ENCODE measurements at places on chromosomes 5 and 9.
A peak's percentile ranks its signal among the peaks of the same experiment; 100 is the strongest.

GRCh38 chr5:34957857-34958690, 28.7 kb downstream of the DNAJC21 start:
- peak; percentile 56 for DNase-seq

GRCh38 chr5:179916523-179916922, 8.8 kb upstream of the TBC1D9B start:
- DNase-seq = no peak

DNA sequence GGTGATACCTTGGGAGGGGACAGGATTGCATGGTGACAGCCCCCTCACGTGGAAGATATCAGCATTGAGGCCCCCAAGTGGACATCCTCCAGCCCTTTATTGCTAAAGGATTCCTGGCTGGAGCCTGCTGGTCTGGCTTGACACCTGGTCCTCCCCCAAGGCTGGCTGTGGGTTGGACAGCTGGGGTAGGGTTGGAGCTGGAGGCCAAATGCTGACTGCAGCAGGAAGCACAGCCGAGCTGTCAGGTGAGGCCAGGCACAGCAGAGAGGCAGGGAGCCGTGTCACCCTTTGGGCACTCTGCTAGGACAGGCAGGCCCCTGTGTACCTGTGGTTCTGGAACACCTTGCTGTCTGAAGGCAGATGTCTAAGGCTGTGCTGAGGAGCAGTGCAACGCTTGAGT, 2.2 kb downstream of the CACFD1 start:
- DNase-seq = no peak

DNA sequence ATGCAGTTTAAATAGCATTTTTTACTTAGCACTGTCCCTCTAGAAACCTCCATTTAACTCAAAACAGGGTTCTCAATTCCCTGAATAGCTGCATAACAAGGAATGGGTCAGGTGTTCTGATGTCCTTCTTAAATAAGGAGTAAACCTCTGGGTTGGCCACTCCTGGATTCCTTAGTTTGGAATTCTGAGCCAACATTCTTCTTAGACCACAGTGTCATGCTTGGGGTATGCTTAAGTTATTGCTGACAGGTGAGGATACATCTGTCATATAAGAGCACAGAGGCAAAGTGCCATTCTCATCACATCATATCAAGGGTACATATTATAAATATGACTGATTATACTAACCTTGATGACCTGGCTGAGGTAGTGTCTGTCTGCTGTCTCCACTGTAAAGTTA, 179.9 kb upstream of the SEMA6A start:
- no peak for DNase-seq

DNA sequence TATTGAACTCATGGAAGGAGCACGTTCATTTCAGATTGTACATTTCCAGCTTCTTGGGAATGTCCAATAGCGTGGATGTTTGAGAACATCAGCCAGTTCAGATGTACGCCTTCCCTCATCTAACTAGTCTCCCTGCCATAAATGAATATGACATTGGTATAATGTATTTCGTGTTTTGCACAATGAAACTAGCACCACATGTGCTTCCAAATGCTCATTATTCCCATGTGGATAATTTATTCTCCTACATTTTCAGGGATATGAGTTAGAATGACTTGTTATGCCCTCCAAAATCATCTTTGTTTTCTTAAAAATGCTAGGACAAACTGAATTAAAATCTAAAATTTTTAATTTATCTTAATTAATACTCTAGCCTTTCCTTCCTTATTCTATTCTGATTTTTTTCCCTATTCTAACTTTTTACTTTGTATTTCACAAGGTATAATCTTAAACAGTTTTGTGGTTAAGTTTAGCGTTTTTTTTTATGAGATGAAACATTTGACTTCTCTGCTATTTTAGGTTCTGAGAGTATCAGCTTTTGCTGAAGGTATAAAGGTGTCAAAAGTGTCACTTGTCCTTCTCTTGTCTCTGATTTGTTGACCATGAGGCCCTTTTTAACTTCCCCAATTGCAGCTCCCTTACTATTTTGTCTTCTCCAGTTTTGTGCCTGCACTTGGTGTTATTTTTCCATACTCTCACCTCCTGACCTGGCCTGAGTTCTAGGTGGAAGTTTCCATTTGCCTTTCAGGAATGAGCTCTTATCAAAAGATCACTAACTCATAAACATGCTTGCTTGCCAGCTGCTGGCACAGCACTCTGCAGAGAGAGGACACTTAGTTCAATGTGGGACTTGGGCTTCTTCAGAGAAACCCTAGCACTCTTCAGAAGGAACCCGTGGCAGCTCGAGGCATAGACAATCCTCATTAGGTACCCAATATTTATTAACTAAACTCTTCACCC, 106.8 kb downstream of the FRMD3 start:
- peak; percentile 31 for DNase-seq

DNA sequence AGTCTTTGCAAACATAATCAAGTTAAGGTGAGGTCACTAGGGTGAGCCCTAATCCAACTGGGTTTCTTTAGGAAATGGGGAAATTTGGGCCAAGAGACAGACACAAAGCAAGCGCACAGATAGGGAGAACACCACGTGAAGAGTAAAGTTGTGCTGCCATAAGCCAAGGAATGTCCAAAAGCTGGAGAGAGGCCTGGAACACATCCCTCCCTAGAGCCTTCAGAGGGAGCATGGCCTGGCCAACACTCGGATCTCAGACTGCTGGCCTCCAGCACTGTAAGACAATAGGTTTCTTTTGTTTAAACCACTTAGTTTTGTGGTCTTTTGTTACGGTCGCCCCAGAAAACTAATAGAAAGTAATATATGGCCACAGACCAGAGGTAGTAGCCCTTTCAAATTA, 8.1 kb upstream of the ROR2 start:
- DNase-seq = no peak

DNA sequence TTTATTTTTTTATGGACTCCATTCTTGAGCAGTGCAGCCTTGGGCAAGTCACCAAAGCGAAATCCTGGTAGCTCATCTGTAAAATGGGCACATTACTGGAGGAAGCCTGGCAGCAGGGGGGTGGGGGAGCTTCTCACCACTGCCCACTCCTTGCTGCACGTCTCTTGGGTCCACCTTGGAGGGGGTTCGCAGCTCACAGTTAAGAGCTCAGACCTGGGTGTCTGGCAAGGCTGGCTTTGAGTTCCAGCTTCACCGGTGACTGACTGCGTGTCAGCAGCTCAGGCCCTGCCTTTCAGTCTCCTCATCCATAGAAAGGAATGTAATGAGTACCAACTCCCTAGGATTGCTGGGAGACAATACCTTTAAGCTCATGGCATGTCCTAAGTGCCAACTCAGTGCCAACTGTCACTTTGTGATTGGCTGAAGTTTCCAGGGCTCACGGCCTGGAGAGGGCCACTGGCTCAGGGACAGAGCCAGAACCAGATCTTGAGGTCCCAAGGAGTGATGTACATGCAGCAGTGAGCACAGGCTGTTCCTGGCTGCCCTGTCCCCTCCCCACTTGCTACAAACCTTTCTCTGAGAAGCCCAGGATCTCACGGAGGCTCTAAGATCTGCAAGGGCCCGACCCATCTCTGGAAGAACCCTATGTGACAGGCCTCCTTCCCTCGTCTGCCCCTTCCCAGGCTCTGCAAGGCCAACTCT, 72.9 kb downstream of the C9orf50 start:
- no peak for DNase-seq

DNA sequence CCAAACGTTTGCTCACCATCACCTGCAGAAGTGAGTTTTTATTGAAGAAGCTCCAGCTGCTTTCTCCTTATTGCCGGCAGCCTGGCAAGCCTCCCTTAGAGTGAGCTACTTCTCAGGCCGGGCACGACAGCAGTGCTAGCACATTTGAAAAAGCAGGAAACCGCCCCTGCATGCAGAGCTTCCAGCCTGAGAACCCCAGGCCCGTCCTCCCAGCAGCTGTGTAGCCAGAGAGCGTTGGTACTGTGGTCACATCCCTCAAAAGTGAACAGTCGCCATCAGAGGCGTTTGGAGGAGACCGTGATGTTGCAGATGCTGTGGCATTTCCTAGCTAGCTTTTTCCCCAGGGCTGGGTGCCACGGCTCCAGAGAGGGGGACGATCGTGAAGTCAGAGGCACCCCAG, 23.5 kb downstream of the SLC25A25 start:
- DNase-seq = no peak

DNA sequence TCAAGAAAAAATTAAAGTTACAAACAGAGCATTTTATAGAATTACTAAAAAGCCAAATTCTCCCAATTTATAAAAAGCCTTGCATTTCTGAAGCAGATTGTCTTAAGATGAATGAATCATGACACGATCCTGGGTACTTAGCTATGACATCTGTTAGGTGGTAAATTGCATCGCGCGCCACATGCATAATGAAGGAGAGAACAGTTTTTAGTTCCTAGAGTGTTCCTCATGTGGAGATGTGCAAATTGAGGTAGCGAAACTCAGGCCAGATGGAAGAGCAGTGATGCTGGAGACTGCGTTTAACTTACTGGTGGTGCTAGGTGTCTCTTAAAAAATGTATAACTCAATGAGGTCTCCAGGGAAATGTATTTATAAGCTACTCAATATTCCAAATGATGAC, 516.1 kb downstream of the EFNA5 start:
- DNase-seq = no peak

GRCh38 chr5:165143741-165144140, 1638.3 kb downstream of the MAT2B start:
- DNase-seq = no peak

DNA sequence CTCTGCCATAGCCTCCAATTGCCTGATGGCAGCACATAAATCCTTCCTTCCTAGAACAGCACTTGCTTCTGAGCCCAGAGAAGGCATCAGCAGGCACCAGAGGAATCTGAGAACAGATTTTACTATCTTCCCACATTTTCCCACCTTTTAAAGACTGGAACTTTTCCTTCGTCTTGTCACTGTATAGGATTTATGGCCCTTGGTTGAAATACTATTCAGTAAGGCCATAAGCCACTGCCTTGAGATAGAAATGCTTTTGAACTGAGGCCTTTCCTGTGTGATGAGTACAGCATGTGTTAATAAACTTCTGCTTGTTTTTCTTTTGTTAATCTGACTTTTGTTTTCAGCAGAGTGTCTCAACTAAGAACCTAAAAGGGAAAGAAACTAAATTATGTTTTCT, 84.3 kb downstream of the MRPS27 start:
- DNase-seq = no peak

DNA sequence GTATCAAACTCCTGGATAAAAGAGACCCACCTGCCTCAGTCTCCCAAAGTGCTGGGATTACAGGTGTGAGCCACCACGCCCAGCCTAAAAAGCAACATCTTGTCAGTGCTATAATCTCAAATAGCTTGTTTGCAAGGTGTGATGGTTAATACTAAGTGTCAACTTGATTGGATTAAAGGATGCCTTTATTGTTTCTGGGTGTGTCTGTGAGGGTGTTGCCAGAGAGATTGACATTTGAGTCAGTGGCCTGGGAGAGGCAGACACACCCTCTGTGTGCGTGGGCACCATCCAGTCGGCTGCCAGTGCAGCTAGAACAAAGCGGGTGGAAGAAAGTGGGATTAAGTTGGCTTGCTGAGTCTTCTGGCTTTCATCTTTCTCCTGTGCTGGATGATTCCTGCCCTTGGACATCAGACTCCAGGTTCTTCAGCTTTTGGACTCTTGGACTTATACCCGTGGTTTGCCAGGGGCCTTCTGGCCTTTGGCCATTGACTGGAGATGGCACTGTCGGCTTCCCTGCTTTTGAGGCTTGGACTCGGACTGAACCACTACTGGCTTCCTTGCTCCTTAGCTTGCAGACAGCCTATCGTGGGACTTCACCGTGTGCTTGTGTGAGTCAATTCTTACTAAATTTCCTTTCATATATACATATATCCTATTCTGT, 28.1 kb downstream of the TARS1 start:
- no peak for DNase-seq

- peak; percentile 30 for DNase-seq
These were observed 93.5 kb downstream of the SYK start for GRCh38 chr9:90894986-90895687.

DNA sequence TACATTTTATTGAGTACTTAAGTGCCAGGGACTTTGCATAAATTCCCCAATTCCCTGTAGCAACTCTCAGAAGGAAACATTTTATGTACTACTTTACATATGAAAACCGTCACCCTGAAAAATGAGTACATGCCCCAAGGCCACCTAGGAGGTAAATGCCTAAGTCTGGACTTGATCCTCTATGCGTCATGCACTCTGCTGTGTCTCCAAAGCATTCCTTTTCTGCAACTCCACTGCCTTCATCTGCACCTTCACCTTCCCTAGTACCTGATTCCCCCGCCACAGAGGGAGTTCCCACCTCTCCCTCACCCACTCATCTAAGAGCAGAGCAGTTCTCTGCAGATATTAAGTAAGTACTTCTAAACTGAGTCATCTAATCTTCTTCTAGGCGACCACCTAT, 75.2 kb upstream of the HRH2 start:
- no peak for DNase-seq

- no peak for DNase-seq
These were observed 62.9 kb upstream of the PTGER4 start for GRCh38 chr5:40616781-40617180.

DNA sequence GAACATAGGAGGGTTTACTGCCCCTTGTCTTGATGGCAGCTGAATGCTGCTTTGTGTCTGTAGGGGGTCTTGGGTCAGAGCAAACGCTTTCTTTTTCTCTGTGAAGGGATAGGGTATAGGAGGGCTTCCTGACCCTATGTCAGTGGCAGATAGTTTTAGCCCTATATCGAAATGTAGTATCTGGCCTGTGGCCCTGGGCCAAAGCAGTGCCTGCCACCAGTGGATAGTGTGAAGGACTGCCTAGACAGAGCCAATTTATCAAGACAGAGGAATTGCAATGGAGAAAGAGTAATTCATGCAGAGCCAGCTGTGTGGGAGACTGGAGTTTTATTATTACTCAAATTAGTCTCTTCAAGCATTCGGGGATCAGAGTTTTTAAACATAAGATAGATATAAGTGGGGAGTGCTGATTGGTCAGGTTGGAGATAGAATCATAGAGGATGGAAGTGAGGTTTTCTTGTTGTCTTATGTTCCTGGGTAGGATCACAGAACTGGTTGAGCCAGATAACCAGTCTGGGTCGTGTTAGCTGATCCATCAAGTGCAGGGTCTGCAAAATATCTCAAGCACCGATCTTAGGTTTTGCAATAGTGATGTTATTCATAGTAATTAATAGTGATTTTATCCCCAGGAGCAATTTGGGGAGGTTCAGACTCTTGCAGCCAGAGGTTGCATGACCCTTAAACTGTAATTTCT, 178.5 kb downstream of the GDNF start:
- DNase-seq = no peak

DNA sequence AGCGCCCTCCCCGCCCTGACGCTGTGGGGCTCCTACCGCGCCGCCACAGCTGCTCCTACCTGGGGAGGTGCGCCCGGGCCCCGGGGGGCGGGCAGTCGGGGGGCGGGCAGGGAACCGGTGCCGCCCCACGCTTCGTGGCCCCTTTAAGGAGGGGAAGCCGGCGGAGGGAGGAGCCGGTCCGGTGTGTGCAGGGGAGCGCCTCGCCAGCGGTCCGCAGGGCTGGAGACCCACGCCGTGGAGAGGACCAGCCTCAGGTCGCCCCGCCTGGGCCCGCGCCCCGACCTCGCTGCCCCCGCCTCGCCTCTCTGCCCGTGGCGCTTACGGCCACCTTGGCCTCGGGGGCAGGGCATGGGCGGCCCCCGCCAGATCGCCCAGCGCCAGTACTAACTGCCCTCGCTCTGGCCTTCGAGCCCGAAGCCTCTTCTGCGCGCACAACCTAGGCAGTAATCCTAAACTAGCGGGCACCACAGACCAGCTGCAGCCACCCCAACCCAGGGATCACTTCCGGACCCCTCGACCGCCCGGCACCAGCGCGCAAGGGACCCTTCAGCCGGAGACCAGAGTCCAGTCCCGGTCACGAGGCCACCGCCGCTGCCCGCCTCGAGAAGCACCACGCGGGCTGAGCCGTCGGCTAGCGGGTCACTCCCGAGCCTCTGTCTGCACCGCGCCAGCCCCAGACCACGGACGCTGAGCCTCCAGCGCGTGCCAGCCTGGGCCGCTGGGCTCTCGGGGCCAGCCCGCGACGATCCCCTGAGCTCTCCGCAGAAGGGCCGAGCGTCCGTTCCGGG, at the start of gene FOXE1:
TSS of gene FOXE1 (plus strand) at position 171 of the 788 bp plus-strand sequence. CDS start 689 bp downstream, outside the sequence.
- no peak for DNase-seq

All from adipocyte (in vitro differentiated cells).